Left lung (tissue), 14 donors: ENCODE measurements at places on chromosomes 1 and 21.

DNA sequence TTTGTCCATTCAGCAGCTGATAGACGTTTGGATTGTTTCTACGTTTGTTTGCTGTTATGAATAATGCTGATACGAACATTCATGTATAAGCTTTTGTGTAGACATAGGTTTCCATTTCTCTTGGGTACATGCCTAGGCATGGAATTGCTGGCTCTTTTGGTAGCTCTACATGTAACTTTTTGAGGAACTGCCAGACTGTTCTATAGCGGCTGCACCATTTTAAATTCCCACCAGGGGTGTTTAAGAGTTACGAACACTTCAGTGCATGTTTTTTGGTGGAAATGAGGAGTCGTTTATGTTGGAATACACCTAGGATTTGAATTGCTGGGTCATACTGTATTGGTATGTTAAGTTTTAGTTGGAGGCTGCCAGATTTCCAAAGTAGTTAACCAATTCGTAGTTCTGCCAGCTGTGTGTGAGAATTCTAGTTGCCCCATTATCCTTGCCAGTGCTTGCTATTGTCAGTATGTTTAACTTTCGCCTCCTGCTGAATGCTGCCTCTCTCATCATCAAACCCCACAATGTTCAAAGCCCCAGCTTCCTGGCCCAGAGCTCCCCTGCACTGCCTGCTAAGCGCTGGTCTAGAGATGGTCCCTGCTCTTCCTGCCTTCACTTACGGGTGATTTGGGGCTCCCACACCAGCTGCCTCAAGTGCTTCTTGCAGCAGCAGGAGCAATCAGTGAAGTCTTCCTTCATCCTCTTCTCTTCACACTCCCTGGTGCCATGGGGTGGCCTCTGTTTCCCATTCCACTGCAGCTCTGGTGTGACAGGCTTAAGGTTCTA lies 81.0 kb downstream of the MAN1C1 start:
- no peak for DNase-seq

DNA sequence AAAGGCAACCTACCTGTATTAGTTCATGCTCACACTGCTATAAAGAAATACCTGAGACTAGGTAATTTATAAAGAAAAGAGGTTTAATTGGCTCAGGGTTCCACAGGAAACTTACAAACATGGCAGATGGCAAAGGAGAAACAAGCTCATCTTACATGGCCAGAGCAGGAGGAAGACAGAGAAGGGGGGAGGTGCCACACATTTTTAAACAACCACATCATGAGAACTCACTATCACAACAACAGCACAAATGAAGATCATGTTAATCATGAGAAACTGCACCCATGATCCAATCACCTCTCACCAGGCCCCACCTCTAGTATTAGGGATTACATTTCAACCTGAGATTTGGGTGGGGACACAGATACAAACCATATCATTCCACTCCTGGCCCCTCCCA lies 90.6 kb upstream of the KCTD3 start:
- no peak for DNase-seq

GRCh38 chr1:55203064-55203463 lies 12.1 kb downstream of the USP24 start:
- DNase-seq = no peak

GRCh38 chr1:87803375-87803774 lies 474.7 kb downstream of the LMO4 start:
- no peak for DNase-seq

- DNase-seq = no peak
These were observed 25.9 kb upstream of the NID1 start for GRCh38 chr1:236090741-236091147.

GRCh38 chr21:45478115-45478801 lies 64.0 kb downstream of the SLC19A1 start:
- DNase-seq = peak; percentile 75

GRCh38 chr1:184755226-184756065 lies 788 bp upstream of the EDEM3 start:
- DNase-seq = no peak
